ENCODE measurements at places on chromosomes 3 and 15.

DNA sequence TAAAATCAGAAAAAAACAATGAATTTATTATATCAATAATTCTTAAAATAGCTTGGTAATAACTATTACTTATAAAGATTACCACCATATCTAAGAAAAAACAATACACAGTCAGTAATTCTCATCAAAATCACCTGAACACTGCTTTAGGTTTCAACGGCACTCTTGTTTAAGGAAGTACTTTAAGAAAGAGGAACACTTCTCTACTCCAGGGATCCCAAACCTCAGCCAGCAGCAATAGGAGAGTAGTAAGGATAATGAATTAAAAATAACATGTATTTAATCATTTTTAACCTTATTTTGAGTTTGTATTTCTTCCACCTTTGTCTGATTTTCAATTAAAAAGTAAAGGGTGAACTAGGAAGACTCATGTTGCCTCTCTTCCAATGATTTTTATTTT is 494.0 kb upstream of the NR2F2 start:
- no peak for DNase-seq

GRCh38 chr15:77516076-77516475 is 95.4 kb downstream of the HMG20A start:
- no peak for DNase-seq

GRCh38 chr3:105843994-105844393 is 24.8 kb downstream of the CBLB start:
- DNase-seq = no peak

GRCh38 chr3:153910387-153910786 is 210.8 kb upstream of the ARHGEF26 start:
- no peak for DNase-seq

- no peak for DNase-seq
These were observed 138.9 kb downstream of the TCF12 start for GRCh38 chr15:57057134-57057930.

DNA sequence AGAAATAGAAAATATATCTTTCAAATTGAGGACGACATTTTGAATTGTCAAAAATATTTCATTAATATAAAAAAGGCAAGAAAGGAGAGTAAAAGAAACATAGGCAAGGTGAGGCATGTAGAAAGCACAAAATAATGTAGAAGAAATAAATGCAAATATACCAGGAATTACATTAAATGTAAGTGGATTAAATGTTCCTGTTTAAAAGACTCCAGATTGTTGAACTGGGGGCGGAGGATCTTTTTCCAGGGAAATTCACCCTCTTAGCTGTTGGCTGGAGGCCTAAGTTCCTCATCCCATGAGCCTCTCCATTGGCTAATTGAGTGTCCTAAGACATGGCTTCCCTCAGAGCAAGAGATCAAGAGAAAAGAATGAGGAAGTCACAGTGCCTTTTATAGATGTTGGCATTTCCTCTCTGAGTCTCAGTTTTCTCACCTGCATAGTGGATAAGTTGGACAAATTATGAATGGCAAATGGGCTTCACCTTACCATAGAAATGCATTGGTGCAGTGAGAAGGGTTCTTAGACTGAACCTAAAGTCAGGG is 147.4 kb upstream of the SMAD3 start:
- DNase-seq = no peak

DNA sequence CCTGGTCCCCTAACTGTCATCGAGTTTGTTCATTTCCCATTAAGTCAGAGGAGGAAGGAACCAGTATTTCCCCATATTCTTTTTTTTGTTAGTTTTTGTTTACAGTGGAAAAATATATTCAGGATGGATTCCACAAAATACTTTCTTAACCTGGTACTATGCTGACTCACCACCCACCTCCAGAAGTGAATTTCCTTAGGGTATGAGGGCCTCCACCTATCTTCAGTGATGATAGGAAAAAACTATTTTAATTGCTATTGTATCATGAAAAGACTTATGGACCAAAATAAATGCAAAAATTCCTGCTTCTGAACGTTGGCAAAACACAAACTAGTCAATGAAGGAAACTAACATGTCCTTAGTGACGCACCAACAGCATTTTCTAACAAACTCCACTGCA is 64.2 kb upstream of the FOXP1 start:
- no peak for DNase-seq

DNA sequence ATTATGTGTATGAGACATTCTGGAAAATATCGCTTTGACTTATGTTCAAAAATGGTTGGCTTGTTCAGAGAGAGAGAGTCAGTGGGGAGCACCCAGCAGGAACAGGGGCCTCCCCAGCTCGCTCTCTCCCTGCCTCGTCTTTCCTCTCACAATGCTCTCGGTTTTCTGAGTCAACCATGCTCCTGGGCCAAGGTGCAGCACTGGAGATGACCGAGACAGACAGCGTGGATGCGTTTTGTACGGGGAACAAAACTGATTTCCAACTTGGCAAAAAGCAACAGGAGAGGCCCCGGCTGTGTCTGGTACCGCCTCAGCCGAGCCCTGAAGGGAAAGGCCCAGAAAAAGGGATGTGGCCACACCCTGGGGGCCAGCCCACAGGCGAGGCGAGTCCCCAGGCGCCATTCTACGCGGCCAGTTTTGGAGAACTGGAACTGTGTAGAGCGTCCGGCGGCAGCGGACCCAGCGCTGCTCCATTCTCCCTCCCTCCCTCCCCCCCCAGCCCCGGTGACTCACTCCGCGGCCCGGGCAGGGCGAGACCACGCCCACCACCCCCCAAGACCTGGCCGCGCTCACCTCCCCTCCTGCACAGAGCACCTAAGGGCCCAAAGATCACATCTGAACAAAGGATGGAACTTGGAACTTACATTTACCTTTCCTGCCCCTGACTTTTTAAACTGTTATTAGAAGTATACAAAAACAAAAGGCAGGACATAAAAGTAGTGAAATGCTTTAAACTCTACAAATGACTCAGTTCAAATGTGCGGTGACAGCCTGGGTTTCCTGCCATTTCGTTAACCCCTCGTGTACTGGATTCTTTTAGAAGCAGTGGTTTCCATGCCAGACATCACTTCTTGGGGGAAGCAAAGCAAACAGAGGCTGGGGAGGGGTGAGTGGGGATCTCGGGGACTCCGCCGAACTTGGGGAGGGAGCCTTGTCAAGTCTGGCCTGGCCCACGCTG is 12.7 kb downstream of the ATP10A start:
- peak; percentile 74 for DNase-seq

GRCh38 chr3:114454551-114455251 is 160.9 kb downstream of the TIGIT start:
- DNase-seq = no peak

- DNase-seq = no peak
These were observed 96.2 kb upstream of the TRPM1 start for GRCh38 chr15:31197497-31198414.
